Stimulated activated CD8-positive, alpha-beta memory T cell treated with anti-CD3 and anti-CD28 coated beads, Interleukin-7, amount 100 ng/mL, for 48 hours (primary cell): ENCODE measurements at places on chromosomes 16 and 17.

DNA sequence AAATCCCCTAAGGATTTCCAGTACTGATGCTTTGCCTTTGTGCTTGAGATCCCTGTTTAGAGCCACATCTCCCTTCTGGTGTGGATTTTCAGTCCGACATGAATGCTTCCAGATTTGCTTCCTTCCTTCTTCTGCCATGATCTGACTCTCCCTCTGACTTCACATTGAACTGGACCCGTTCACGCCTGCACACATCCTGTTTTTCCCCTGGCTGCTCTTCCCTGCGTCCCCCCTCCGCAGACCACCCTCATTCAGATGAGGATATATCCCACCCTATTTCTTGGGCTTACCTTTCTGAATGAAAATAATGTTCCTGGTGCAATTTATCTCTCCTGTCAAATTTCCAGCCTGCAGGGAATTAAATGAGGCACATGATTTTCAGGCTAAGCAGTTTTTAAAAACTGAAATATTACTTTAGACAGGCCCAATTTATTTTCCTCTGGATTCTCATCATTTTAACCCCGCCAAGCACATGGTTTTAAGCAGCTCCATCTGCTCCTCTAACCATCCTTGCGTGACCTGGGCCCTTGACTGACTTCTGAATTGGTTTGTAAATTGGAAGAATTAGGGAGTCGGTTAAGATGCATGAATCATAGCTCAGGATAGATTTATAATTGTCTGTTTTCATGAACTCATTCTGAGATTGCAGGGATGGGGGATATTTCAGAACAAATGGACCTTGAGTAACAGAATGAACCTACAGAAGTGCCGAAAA is 59.2 kb downstream of the BMERB1 start:
- no peak for DNase-seq

DNA sequence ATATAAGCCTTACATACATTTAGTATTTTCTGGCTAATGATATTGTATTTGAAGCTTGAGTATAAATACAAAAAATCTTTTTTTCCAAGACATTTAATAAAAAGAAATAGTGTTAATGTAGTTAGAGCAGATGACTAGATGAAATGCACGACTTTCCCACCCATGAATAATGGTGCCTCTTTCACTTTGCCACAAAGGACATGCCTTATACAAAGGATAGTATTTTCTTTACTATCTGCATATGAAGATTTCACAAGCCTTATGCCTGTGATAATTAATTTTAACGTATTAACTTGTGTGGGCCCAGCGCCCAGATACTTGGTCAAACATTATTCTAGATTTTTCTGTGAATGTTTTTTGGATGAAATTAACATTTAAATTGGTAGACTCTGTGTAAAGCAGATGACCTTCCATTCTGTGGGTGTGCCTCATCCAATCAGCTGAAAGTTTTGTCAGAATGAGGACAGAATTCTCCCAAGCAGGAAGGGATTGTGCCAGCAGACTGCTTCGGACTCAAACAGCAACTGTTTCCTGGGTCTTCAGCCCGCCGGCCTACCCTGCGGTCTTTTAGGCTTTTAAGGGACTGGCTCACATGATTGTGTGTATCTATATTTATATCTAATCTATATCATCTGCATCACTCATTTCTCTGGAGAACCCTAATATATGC is 115.4 kb downstream of the USP22 start:
- no peak for DNase-seq

GRCh38 chr17:70290770-70291169 is 121.4 kb downstream of the KCNJ2 start:
- no peak for DNase-seq

- DNase-seq, result no peak
Observed at GRCh38 chr17:48611213-48611612, 396 bp upstream of the HOXB7 start.

GRCh38 chr17:74850914-74851313 is 8.8 kb downstream of the GRIN2C start:
- no peak for DNase-seq

- DNase-seq, result no peak
Observed at GRCh38 chr16:70686376-70687101, 686 bp upstream of the MTSS2 start.

- no peak for DNase-seq
Observed at GRCh38 chr16:55147396-55147795, 176.6 kb upstream of the IRX6 start.

DNA sequence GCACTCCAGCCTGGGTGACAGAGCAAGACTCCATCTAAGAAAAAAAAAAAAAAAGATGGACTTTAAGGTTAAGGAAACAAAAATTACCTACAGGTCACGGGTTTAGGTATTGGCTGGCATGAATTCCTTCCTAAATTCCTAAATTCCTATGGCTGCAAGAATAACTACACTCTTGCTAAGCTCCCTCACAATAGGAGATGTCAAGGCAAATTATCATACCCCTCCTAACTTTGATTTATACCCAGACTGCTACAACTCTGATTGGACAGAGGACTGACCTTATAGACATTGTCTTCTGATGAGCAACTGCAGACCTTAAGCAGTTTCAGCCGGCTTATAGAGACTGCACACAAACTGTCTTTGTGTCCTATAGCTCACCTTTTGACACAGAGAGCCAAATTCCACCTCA is 25.1 kb upstream of the TMC7 start:
- no peak for DNase-seq

- DNase-seq, result peak; percentile 29
Observed at GRCh38 chr17:72539981-72540897, 419.4 kb downstream of the SOX9 start.

DNA sequence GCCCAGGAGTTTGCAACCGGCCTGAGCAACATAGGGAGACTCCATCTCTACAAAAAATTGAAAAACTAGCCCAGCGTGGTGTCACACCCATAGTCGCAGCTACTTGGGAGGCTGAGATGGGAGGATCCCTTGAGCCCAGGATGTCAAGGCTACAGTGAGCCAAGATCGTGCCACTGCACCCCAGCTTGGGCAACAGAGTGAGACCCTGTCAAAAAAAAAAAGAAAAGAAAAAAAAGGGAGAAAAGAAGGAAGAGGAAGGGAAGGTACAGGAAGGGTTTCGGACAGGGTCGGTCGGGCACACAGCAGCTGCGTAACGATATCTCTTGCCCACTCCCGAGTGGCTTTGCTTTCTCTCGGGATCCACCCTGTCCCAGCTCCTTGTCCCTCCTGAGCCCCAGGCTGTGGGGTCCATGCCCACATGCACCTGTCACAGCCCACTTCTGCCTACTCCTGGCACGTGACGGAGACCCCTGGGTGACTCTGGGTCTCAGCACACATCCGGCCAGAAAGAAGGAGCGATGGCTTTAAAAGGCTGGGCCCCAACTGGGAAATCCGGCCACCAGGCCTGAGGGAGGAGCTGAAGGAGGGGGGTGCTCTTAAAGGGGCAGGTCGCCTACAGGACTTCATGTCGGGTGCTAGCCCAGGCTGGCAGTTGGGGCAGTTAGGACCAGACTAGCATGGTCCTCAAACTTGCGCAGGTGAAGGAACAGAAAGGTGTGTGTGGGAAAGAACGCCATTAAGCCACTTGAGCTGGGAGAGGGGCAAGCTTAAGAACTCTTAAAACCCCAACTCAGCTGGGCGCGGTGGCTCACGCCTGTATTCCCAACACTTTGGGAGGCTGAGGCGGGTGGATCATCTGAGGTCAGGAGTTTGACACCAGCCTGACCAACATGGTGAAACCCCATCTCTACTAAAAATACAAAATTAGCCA is at the start of gene GHDC:
GHDC (minus strand) TSS at position 526 of the 931 bp plus-strand sequence. CDS start 913 bp downstream, outside the sequence.
- peak; percentile 70 for DNase-seq

GRCh38 chr17:59839651-59840328 is 53.0 kb downstream of the TUBD1 start:
- no peak for DNase-seq

- no peak for DNase-seq
Observed at GRCh38 chr16:57882792-57883191, 80.5 kb upstream of the KIFC3 start.

DNA sequence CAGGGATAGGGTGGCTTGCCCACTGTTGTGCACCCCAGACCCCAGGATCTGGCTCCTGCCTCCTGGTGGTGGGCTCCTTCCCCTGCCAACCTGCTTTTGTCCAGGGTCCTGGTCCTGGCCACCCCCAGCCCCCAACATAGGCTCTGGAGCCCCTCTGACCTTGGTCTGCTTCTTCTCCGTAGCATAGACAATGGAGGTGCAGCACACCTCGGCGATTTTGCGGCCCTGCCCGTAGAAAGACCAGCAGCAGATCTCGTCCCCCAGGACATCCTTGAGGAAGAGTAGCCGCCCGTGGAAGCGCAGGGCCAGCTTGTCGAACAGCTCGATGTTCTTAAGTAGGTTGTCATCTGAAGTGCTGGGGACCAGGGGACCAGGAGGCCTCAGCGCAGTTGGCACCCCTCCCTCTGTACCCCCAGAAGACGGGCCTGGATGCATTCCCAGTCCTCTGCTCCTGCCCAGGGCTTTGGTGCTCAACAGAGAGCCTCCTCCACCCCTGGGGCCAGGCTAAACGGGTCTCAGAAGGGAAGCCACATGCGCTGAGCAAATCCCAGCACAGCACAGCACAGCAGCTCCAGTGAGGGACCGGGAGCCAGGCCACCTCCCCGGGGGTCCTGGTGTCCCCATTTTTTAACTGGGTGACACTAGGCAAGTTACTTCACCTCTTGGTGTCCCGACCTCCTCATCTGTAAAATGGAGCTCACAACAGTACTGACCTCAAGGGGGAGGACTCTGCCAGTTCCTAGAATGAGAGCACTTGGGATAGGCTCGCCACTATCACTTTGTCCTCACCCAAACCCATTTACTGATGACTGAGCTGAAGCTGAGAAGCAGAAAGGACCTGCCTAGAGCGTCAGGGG is 10.8 kb downstream of the ASPHD1 start:
- no peak for DNase-seq

GRCh38 chr17:68200689-68201417 is 47.0 kb upstream of the AMZ2 start:
- peak; percentile 56 for DNase-seq

DNA sequence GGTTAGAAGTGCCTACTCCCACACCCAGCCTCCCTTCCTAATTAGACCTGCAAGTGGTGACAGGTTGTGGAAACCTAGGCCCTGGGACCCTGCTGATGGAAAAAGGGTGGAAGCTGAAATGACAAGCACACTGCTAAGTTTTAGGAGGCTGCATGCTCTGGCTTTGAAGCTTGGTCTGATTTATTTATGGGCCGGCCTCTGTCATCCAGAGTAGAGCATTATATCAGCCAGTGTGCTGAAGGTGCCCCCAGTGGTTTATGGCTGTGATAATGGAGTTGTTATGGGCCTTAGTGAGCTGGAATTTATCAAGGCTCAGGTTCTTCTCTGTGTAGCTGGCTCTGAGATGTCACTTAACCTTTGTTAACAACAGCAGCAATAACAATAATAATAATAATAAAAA is 142.6 kb downstream of the UTP18 start:
- DNase-seq, result no peak

DNA sequence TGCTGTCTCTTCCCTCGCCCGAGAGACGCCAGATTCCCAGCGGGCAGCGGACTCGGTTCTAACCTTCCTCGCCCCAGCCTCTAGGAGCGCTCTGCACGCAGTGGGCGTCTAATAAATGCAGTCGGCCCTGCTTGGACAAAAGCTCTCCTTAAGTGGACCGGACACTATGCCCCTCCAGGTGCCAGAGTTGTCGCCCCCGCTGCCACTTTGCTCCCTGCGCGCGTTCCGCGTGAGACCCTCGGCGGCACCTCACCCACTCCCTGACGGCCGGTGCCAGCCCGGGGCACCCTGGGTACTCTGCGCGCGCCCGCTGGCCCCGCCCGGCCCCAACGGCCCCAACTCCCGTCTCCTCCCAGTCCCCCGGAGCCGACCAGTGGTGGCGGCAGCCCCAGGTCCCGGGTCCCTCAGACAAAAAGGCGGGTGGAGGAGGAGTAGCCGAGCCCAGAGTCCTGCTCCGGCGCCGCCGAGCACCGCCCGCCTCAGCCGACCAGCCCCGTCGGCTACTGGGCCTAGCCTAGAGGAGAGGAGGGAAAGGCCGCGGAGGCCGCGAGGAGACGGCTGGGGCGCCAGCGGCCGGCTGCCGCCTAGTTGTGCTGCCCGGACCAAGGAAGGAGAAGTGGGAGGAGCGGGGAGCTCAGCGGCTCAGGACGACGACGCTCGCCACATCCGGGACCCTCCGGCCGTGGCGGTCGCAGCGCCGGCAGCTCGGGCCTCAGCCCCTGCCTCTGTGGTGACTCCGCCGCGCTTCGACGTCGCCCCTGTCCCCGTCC is 123.0 kb downstream of the GOSR1 start:
- peak; percentile 54 for DNase-seq

GRCh38 chr17:48427598-48427997 is 2.4 kb downstream of the SKAP1 start:
- peak; percentile 75 for DNase-seq

DNA sequence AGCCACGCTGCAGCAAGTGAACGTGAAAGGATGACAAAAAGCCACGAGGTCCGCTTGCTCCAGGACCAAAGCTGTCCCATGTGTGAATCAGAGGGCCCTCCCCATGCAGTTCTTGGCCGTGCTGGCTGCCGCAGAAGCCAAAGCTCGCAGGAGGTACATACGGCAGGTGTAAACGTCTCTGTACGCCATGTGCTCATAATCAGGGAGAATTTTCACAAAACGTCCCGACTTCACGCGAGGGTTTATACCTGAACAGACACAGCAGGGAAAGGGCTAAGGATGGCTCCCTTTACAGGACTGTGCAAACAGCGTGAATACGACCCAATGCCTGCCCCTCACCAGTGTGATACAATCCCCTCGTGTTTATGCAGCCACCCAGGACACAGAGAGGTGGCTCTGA is 25.3 kb downstream of the FBXO31 start:
- no peak for DNase-seq

GRCh38 chr17:57602896-57603295 is 142.2 kb downstream of the CCDC182 start:
- no peak for DNase-seq

- no peak for DNase-seq
Observed at GRCh38 chr17:63419949-63420867, 25.9 kb downstream of the CYB561 start.

DNA sequence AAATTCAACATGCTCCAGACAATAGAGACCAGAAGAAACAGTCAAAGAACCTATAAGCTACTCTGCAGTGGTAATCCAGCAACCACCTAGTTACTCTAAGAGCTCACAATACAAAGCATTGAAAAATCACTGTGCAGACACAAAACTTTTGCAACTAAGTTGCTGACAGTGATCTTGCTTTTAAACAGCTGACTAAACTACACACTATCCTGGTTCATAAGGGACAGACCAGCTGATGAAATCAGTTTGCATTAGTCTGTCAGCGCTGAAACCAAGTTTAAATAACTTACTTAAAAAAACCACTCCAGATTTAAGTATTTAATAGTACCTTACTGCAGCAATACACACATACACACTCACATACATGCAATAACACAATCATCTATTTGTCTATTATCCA is 4.6 kb downstream of the VEZF1 start:
- DNase-seq, result no peak
